ENCODE measurements at places on chromosomes 2 and 18.

DNA sequence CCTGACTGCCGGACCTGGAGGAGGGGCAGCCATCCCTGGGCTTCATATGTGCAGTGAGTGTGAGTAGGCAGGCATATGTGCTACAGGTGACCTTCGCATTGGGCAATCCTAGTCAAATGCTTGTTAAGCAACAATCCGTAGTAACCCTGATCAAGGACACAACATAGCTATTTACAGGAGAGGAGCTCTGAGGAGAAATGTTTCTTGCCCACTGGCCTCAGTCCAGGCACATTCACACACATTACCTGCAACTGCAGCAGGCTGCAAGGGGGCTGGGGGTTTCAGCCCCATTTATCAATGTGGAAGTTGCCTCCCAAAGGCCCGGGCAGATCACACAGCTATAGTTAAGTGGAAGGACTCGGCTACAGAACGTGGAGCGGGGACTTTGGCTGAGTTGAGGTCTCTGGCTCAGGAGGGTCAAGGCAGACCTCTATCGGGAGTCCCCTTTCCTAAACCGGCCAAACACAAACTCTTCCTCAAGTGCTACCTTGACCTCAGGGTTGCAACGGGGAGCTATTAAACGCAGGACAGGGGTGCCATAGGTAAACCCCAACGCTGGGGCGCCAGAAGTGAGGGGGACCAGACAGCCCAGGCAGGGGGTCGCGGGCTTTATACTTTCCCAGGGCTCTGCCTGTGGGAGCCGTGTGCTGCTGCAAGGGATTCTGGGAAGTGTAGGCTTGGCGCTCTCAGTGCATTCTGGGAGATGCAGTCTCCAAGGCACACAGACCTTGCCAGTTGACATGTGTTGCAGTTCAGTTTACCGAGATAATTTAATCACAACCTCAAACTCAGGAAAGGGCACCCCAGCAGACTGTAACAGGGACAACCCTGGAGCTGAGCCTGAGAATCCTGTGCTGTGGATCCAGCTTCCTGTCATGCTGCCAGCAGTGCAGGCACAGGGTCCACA is 9.4 kb downstream of the KHK start:
- DNase-seq, result no peak

GRCh38 chr2:230719340-230719739 is 6.7 kb downstream of the CAB39 start:
- DNase-seq, result no peak

- DNase-seq, result no peak
Measured at GRCh38 chr18:79855147-79855933, 57.6 kb downstream of the KCNG2 start.

- DNase-seq, result no peak
Measured at GRCh38 chr18:79068341-79068936, 755 bp upstream of the ATP9B start.

DNA sequence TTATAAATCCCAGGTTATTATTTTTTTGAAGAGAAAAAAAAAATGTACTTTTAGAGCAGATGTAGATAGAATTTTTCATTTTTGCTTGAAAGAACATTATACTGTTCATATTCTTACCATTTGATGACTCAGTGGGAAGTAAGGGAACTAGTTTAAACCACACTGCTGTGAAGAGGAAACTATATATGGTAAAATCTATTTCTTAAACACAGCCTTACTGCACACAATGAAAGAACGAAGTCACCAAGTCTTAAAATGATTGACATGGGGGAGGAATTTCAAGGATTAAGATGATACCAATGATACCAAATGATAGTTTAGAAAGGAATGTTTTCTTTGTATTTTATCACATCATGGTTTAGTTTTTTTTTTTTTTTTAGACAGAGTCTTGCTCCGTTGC is 5.0 kb downstream of the ACTR2 start:
- no peak for DNase-seq

GRCh38 chr18:36255072-36255698 is 42.3 kb upstream of the FHOD3 start:
- no peak for DNase-seq

DNA sequence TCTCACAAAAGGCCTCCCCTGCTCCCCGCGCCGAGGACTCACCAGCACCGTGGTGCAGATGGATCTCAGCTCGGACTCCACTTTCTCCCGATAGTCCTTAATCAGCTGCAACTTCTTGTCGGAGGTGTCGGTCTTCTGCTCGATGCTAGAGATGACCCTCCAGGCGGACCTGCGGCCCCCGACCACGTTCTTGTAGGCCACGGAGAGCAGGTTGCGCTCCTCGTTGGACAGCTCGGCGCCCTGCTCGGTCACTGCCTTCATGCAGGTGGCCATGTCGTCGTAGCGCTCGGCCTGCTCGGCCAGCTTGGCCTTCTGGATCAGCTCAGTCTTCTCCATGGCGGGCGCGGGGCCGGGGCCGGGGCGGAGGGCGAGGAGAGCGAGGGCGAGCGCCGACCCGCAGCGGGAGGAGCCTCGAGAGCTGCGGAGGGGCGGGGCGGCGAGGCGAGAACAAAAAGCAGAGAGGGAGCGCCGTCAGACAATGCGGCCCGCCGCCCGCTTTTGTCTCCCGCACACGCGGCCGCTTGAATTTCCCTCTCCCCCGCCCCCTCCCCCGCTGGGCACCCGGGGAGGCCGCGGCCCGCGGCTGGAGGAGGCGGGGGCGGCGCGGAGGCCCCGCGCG is 571 bp downstream of the YWHAQ start:
- no peak for DNase-seq

DNA sequence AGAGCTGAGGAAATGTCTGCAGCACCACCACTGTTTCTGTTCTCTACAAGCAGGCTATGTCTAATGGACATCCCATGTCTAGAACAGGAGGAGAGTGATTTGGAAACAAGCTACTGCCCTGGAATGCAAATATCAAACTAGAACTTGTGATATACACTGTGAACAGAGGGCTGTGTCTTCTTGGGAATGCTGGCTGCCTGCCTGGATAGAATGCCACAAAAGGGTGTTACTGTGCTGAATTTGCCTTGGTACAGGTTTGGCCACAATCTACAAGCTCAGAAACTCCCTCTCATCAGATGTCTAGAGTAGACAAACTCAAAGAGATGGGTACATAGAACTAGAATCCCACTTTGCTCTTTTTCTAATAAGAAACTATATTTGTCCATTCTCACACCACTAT is 170.5 kb downstream of the NYAP2 start:
- DNase-seq, result no peak

- no peak for DNase-seq
Measured at GRCh38 chr2:241122376-241123002, 20.4 kb upstream of the MTERF4 start.

DNA sequence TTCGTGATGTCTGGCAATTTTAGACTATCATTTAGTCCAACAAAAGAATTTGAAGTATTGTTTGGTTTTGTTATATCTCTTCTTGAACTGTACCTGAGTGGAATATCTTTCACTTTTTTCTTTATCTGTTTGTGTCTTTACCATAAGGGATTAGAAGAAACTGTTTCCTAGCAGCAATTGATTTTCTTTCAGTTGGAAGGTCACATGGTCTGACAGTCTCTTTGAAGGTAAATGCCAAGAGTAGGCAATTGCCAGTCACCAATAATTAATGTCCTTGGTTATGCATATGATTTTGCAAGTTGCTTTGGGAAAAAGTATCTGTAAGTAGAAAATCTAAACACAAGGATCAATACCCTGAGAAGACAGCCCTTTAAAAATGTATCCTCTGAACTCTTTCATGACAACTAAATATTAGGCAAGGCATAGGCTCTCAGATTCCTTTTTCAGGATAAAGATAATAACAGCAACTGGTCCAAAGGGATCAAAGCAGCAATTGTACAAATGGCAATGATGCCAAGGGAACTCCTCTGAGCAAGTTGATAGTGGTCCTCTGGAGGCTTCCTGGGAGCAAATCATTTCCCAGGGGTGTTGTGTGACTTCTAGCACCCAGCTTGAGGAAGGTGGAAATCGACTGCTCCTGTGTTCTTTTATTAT is 17.6 kb downstream of the MAP3K19 start:
- no peak for DNase-seq

DNA sequence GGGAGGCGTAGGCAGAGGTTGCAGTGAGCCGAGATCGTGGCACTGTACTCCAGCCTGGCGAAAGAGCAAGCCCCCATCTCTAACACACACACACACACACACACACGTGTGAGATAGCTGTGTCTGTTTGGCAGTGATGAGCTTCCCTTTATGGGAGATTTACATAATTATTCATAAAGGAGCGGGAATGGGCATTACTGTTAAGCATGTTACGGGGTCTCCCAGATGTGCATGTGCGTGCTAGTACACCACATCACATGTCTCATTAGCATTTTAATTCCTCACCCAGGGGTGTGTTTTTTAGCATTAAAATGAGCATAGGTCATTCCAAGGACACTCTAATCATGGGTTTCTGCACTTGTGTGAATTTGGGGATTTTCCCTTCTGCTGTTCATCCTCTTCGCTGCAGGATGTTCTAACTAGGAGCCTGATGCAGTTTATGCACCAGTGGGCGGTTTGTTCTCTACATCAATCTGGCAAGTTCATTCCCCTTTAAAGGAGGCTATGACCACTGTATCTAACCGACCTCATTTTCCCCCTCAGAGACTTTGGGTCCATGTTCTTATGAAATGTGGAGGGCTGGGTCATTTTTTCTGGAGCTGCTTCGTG is 1.0 kb upstream of the FAM178B start:
- DNase-seq, result no peak

GRCh38 chr2:19408592-19408991 is 50.2 kb upstream of the OSR1 start:
- DNase-seq, result no peak

DNA sequence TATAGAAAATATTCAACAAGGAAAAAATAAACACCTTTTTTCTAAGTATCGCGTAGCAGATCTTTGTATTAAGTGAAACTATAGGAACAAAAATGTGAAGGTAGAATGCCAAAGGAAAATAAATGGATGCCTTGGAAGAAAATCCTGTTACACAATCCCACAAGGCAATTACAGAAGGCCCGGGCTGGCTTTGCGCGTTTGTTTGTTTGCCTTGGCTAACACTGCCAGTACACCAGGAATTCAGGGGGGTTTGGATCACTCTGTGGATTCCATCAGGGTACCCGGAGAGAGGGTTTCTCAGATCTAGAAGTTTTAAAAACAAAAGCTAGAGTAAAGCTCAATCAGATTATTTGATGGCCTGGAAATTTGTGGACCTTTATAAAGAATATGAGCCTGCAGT is 478.3 kb downstream of the FBXO15 start:
- no peak for DNase-seq

- peak; percentile 95 for DNase-seq
Measured at GRCh38 chr2:172307800-172308199, 119.6 kb upstream of the ITGA6 start.

GRCh38 chr2:211333377-211333776 is 777.0 kb downstream of the CPS1 start:
- no peak for DNase-seq

DNA sequence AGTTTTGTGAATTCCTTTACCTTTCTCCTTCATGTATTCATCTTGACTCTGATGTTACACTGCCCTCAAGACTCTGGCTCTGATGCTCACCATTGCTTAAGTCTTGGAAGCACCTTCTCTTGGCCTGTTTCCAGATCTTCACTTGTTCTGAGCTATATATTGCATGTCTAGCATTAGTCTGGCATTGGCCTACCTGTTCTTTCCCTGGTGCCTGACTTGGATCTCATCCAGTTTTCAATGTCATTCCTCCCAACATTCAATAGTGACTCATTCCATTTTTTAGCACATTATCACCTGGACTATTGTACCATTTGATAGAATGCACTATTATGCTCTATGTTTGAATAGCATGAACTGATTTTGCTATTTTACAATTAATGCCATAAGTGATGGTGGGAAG is 127.3 kb upstream of the NYAP2 start:
- DNase-seq, result no peak

DNA sequence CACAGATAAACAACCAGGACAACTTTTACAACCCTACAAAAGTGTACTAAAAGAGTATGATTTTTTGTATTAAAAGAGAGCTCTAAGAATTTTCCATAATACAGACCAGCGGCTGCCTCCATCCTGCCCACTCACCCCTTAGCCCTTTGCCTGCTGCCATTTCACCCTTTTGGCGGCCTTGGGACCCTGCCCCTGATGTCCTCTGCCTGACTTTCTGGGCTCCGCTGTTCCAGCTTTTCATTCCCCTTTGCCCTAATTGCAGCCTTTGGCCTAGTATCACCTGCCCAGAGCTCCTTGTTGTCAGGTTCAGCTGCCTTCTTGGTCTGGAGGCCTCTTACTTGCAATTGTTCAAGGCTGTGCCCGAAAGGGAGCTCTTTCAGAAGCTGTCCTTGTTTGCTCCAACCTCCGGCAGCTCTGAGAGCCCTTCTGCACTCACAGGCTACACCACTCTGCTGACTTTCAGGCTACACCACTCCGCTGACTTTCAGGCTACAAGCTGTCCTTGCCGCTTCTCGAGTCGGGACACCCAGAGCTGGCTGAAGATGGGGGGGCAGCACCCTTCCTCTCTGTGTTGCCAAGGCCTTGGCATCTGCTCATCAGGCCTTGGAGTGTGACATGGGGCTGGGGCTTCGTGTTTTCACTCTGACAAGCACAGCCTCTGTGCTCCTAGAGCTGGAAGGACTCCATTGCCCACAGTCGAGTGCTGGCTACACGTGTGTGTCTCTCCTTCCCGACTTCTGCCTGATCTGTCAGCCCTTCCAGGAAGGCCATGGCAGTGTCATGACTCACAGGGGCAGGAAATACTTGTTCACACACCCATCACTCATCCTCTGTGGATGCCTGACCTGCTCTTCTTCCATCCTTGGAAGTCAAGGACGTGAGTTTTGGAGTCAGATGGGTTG is 43.1 kb upstream of the HDAC4 start:
- DNase-seq, result no peak

DNA sequence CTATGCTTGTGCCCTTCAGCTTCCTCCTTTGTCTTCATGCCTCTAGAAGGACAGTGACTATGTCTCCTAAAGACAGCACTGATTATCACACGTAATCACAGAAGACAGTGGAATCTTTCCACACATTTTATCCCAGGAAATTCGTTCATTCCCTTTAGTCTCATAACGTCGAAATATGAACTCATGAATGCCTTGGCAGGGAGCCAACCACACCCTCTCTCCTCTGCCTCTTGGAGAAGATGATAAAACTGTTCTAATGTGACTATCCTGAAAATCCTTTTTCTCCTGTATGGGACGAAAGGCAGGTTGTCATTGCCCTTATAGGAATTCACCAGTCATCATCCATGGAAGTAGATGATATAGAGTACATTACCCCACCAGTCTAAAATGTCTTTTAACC is 726.6 kb upstream of the FANCL start:
- no peak for DNase-seq
